ENCODE measurements at places on chromosomes 3 and 15.

- peak; percentile 94 for DNase-seq
Observed at GRCh38 chr3:171936191-171936841, 93.2 kb downstream of the TMEM212 start.

- DNase-seq: no peak
Observed at GRCh38 chr3:14771593-14772497, 46.9 kb upstream of the FGD5 start.

GRCh38 chr15:43487271-43487895, 5.6 kb downstream of the TP53BP1 start:
- no peak for DNase-seq

DNA sequence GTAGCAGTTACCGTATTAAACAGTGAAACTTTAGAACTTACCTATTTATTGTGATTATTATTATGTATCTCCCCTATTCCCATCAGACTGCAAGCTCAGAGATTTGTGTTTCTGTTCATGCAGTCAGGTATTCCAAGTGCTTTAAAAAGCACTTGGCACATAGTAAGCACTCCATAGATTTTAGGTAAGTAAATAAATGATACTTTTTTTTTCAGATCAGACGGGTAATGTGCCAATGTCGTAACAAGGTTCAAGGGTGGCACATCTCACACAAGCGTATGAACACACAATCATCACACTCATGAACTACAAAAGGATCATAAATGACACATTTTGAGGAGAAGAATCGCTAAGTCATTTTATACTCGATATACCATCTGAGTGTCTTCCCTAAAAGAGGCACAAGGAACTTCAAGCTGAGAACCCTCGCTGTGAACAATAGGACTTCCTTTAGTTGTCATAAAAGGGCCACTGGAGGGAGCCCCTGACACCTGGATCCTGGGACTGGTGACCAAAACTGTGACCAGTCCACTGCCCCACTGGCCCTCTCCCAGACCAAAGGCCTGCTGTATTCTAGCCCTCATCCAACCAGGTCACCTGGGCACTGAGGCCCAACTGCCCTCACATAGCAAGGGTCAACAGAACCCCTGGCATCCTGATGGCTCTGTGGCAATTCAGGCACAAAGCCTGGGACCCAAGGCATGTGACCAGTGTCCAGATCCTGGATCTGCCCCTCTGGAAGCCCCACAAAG, 32.1 kb downstream of the KIF9 start:
- DNase-seq: peak; percentile 50

- DNase-seq: no peak
Observed at GRCh38 chr3:7520059-7520458, 659.1 kb downstream of the GRM7 start.

DNA sequence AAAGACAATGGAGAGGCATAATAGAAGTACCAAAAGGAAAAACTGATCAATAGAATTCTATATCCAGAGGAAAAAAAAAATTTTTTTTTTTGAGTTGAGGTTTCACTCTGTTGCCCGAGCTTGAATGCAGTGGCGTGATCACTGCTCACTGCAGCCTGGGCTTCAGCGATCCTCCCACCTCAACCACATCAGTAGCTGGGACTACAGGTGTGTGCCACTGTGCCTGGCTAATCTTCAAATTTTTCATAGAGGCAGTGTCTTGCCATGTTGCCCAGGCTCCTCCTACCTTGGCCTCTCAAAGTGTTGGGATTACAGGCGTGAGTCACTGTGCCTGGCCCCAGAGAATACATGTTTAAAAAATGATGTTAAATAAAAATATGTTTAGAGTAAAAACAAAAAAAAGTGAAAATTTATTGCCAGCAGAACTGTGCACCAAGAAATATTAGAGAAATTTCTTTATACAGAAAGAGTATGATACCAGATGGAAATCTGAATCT, 154.3 kb upstream of the ZBTB20 start:
- peak; percentile 50 for DNase-seq
